ENCODE measurements at places on chromosomes 1 and 21.

DNA sequence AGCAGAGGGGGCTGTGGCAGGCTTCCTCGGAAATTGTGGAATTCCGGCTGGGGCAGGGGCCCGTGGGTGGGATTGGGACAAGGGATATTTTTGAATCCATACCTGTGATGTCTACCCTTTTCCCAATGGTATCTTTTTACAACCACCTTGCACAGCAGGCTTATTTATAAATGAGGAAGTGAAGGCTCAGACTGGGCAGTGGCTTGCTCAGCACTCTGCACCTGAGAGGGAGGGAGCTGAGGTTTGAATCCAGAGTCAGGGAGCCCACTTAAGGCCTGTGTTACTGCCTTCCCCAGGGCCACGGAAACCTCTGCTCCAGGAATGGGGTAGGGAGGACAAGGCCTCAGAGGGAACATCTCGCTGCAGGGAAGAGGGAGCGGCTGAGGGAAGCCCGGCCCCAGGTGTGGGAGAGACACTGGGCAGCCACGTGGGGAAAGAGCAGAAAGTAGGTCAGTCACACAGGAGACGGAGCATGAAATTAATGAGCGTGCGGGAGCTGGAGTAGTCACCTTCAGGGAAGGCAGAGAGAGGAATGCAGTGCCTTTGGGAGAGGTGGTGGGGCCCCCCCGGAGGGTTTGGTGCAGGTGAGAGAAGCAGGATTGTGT lies 35.4 kb upstream of the SCMH1 start:
- DNase-seq, result peak; percentile 16

GRCh38 chr1:22043198-22043769 lies 9.2 kb upstream of the CDC42 start:
- DNase-seq, result no peak

- no peak for DNase-seq
Measured at GRCh38 chr1:55402671-55403464, 187.7 kb upstream of the USP24 start.

DNA sequence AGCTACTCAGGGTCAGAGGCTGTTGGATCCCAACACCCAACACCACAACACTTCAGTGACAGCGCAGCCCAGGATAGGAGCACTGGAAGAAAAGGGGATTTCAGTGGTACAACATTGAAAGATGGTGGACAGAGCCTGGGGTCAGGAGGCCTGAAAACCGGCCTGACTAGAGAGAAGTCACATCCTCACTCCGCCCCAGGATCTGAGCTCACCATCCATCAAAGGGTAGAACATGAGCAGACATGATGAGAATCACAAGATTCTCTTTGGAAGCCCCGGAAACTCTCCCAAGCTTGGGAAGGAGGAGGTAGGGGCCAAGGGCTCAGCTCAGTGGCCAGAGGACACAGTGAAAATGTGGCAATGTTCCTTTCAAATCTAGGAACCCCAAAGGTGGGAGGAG lies 271.3 kb downstream of the NPHP4 start:
- DNase-seq, result no peak

DNA sequence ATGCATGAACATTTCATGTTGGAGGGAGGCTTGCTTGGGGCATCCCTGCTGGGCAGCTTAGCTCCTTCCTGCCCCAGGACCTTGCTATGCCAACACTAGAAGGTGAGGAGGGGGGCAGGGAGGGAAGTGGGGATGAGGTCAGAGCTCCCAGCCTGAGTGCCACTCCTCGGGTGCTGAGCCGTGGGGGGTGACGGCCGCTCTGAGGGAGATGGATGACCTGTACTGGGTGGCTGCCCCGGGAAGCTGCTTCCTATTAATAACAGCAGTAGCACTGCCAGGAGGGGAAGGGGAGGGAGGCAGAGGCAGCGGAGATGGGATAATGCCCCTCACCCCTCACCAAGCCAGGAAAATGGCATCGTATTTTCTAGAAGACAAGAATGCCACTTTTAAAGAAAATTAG lies 60.6 kb downstream of the UBIAD1 start:
- no peak for DNase-seq

- no peak for DNase-seq
Measured at GRCh38 chr1:8409606-8410005, 91.7 kb downstream of the SLC45A1 start.

GRCh38 chr1:61056573-61057439 lies 25.6 kb upstream of the NFIA start:
- DNase-seq, result no peak

DNA sequence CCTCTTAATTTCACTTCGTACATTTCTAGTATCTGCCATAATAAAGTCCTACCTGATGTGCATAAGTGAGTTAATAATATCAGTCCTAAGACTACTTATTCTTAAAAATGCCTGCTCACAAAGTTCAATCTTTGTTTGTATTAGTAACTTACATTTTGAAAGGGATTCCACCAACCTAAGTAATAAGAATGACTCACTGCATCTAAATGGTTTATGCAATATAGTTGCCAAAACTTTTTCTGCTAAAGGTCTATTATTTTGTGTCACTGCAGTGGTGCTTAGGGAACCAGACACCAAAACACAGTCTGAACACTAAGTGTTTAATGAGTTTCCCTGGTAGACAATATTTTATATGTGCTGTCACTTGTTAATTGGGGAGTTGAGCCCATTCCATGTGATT lies 1.8 kb downstream of the ZNF669 start:
- DNase-seq, result no peak

GRCh38 chr1:112446411-112446810 lies 50.4 kb downstream of the CTTNBP2NL start:
- no peak for DNase-seq

- no peak for DNase-seq
Measured at GRCh38 chr1:93705892-93706500, 24.4 kb upstream of the BCAR3 start.

DNA sequence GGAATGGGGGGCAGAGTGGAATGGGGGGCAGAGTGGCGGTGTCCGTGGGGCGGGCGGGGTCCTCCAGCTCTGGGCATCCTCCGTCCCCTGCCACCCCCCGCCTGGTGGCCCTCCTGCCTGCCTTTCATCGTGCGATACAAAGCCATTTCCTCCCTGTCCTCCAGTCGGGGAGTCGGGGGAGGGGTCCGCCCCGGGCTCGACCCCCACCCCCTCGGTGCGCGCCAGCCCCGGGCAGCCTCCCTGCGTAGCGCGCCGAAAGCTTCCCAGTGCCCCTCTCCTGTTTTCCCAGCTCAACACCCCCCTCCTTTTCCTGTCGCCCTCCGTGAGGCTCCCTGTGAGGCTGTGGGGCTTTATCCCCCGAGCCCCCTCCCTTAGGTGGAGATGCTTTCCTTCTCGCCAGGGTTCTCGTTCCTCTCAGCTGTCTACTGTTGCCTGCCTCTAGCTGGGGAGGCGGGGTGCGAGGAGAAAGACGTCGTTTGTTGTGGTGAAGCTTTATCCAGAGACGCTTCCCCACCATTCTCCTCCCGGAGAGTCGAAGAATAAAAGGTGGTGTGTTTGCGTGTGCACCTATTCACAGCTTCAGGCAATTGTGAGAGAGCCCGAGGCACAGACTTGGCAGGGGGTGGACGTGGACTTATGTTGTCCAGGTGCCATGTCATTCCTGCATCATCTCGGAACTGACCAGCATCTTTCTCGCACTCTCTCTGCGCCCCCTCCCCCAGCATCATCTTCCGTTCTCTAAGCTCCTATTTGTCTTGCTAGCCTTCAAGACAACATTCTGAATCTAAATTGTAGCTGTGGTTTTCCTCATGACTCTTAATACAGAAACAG lies 848 bp downstream of the DNM3 start:
- peak; percentile 41 for DNase-seq

DNA sequence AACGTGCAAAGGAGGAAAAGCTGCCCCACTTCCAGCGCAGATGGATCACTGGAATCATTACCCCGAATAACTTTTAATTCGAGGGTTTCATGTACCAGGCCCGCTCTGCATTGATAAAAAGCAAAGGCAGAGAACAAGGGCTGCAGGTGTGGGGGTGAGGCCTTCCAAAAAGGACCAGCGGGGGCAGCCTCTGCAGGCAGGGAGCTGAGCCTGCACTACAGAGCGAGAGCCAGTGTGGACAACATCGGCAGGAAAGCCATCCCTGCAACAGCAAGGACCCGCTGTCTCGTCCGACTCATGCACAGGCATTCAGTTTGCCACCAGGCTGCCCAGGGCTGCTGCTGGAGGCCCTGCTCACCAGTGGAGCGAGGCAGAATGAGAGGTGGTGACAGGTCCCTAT lies 27.1 kb upstream of the AJAP1 start:
- DNase-seq, result peak; percentile 47

DNA sequence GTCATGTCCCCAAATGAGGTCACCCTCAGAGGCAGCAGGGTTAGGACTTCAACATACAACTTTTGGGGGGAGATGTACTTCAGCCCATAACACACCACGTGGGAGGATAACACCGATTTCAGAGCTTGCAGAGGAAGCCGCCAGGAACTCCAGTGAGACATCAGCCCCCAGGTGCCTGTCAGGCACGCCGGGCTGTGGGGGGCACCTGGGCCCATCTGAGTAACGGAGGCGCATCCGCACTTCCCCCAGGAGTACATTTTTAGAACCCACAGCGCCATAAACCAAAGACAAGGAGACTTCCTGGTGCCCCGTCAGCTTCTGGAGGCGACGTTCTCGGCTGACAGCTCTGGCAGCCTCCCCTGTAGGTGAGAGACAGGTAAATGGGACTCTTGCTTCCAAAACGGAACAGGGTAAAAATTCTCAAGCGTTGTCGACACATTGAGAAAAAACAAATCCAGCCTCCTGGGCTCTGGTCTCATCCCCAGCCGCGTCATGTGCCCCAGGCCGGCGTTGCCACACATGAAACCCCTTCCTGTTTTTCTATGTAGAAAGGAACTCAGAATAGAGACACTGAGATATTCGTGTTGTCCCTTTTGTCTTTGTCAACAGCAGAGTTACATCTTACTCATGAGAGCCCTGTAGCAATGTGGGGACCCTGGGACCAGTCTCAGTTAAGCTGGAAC lies 93.3 kb downstream of the PDE9A start:
- no peak for DNase-seq

DNA sequence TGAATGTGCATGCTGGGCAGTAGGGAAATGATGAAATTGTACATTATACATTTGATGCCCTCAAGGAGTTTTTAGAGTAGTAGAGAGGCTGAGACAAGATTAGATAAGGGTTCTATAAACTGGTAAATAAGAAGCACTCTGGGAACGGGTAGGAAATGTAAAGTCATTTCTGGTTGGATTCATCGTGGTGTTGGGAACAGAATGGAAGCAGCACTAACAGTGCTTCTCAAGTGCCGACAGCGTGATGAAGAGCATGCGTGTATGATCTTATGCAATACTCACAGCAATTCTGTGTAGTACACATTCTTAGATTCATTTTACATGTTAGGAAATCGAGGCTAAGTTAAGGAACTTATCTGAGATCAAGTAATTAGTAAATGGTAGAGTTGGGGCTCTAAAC lies 45.9 kb downstream of the GPR88 start:
- no peak for DNase-seq

GRCh38 chr1:12185918-12186678 lies 19.3 kb downstream of the TNFRSF1B start:
- no peak for DNase-seq

GRCh38 chr1:164605254-164606091 lies 46.5 kb downstream of the PBX1 start:
- DNase-seq, result no peak

GRCh38 chr1:38134294-38134755 lies 87.7 kb upstream of the POU3F1 start:
- DNase-seq, result no peak

- peak; percentile 81 for DNase-seq
Measured at GRCh38 chr21:36927719-36928117, 38.8 kb downstream of the HLCS start.

DNA sequence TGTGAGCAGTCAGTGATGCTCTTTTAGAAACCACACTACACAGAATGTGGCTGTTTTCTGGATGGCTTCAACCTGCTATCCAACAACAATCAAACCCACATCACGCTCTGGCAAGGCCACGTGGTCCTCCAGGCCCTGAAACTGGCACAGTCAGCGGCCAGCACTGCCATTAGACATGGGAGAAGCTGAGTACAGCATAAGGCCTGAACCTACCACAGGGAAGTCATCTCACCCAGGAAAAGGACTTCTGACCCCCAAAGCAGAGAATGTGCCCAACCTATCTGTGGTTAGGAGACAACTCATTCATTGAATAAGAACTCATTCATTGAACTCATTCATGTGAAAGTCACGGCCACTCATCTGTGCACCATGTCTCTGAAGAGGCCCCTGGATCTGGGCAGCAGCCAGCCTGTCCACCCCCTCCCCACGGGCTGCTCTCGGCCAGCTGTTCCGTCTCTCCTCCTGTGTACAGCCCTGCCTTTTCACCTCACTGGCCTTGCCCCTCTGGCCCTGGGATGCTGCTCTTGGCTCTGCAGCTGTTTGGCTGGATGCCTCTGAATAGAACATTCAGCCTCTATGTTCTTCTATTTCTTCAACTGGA lies 41.1 kb downstream of the C1orf198 start:
- DNase-seq, result no peak

- DNase-seq, result no peak
Measured at GRCh38 chr1:194447636-194448035, 1261.2 kb upstream of the B3GALT2 start.

DNA sequence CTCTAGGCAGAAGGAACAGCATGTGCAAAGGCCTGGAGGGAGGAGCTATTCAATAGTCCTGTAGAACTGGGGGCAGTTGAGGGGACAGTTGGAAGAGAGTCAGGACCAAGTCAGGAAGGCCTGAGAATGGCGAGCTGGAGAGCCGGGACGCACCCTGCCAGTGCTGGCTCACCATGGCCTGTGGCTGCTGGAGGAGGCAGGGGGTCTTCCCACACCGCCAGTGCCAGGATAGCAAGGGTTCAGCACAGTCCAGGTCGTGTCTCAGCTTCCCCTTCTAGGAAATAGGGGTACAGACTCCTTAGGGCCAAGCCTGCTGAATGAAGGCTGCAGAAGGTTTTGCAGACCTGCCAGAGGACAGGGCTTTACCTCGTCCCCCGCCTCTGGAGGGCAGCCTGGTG lies 7.3 kb downstream of the PODN start:
- DNase-seq, result no peak

DNA sequence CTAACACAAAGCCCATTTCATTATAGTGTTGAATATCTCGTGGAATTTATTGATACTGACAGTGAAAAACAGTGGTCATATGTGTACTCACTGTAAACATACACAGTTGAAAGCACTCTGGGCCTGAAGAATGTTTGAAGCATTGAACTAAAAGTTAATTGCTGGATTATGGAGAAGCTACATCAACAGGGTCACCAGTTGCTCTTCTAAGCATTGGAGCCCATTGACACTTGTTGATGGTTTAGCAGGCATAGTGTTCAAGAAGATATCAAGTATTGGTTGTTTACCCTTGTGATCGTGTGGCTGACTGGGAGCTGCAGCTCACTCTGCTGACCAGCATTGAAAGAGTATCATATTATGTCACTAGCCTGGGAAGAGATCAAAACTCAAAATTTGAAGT lies 10.3 kb downstream of the ZYG11A start:
- DNase-seq, result no peak

GRCh38 chr21:24276204-24276603 lies 1331.1 kb downstream of the MRPL39 start:
- DNase-seq, result no peak

- DNase-seq, result no peak
Measured at GRCh38 chr1:153337980-153338853, 10.4 kb downstream of the PGLYRP4 start.

DNA sequence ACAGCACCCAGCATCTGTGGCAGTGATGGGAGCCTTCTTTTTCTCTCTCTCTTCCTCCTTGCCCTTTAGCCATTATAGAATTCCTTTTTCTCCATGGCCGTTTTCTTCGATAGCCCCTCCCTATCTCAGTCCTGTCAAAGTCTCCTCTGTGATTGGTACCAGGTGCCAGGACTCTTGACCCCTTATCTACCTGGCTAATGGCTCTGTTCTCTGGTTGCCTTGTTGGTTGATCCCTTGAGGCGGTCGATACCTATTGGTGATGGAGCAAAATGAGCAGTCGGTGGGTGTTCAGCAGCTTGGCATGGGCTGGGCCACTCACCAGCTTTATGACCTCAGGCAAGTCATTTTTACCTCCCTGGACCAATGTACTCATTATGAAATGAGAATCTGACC lies 2.0 kb downstream of the ATF3 start:
- DNase-seq, result no peak

Data from iPS-NIHi11 (cell line).